ENCODE measurements at places on chromosomes 1 and 21.

DNA sequence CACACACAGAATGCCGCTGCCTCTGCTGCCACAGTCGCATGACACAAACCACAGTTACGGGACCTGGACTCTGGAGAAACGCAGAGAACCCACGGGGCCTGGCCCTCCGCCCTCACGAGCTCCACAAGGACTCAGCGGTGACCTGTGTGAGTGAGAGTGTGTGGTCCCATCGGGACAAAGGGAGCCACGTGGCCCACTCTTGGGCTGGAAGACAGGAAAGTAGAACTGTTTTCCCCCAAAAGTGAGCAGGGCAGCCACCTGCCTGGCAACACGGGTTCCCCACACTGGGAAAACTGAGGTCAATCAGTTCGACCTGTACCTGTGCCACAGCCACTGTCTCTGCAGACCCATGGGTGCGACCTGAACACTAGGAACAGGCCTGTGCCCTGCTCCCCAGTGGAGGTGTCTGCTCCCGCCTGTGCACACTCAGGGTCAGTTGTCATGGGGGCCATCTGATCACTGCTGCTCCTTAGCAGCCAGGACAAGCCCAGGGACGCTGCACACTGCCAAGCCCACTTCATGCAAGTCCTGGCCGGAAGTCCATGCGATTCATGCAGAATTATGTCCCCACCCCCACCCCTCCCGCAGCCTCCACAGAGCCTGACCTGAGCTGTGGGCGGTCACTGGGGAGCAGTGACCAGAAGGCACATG, 54.4 kb upstream of the ADARB1 start:
- no peak for DNase-seq

GRCh38 chr1:17189632-17189990, 15.3 kb upstream of the PADI1 start:
- no peak for DNase-seq

- DNase-seq = no peak
Observed at GRCh38 chr1:95753382-95754016, 519.5 kb downstream of the RWDD3 start.

DNA sequence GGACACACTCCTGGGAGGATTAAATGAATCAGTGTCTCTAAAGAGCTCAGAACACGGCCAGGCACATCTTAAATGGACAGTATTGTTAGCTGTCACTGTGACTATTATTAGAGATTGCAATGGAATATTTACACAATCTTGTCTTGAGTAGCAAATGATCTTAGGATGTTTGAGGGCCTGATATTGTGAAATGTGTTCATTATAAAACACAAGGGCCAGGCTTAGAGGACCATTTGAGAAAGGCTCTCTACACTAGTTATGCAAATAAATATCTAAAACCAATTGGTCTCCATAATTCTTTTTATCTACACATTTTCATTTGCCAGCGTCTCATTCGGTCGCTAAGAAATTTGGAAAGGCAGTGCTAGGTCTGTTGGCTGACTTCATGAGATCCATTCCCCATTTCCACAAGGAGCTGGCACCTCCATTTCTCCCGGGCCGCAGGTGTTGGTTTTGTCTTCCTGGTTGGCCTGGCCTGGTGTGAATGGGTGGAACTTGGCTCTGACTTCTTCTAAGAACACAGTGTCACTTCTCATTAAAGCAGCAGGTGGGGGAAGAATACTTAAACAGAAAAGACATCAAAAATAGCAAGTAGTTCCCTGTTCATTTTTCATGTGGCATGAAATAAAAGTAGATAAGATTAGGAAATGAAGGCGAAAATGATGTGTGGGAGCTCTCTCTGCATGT, 56.0 kb upstream of the PLXNA2 start:
- DNase-seq = no peak

- no peak for DNase-seq
Observed at GRCh38 chr1:2472109-2472508, 4.0 kb upstream of the PLCH2 start.

GRCh38 chr1:156796340-156797097, 20.1 kb downstream of the SH2D2A start:
- no peak for DNase-seq

- no peak for DNase-seq
Observed at GRCh38 chr21:18545908-18546307, 142.3 kb upstream of the TMPRSS15 start.

DNA sequence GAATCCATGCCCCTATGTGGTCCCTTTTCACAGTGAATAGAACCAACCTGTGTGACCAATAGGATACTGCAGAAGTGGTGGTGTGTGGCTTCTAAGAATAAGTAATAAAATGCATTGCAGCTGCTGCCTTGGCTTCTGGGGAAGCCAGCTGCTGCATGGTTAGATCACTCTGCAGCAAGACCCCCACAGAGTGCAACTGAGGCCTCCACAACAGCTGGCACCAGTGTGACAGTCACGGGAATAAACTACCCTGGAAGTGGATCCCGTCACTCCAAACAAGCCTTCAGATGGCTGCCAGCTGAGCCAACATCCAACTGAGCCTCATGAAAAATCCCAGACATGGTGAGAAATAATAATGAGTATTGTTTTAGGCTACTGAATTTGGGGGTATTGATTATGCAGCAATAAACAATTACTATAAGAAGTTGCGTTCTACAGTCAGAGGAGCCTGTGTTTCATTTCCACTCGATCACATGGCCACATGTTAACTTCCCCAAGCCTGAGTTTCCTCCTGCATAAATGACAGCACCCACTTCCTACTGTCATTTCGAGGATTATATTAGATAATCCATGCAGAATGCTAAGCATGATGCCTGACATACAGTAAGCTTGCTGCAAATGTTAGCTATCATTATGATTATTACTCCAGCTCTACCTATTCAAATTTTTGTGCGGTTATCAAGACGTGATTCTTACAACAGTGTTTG, 20.8 kb upstream of the COG2 start:
- no peak for DNase-seq

DNA sequence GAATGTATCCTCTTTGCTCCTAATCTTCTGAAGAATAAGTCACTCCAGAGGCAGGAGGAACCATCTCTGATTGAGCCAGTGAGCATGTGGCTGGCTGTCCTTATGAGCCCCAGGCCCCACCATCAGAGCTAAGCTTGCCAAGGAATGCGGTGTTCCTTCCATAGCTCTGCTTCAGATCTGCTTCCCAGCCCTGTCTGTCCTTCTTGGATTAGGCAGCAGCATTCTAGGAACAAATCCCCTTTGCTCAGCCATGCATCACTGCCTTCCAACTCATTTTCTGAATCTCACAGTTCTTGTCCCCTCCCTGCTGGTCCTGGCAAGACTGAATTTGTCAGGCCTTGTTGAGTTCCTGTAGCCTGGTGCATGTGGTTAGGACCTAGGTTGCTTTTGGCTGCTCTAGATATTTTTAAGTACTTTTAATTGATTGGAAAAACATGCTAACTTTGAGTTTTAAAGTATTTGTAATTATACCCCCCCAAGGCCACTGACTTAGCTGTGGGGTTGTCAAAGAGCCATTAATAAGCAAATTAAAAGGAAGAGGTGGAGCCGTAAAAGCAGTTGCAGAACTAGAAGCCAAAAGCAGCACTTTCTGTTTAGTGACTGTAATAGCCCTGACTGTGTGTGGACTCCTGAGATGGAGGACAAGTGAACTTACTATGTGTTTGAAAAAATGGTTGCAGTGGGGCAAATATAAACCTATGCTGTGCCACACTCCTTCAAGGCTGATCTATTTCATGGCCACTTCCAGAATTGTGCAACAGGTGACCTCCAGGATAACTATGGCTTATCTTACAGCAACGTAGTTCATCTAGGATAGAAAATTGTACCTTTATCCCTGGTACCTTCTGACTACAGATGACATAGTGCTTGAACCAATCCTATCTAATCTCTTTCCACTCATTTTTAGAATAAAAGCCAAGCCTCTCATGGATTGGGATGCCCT, 61.3 kb upstream of the BACH1 start:
- no peak for DNase-seq

- DNase-seq = no peak
Observed at GRCh38 chr1:15187175-15188129, 33.9 kb downstream of the TMEM51 start.

DNA sequence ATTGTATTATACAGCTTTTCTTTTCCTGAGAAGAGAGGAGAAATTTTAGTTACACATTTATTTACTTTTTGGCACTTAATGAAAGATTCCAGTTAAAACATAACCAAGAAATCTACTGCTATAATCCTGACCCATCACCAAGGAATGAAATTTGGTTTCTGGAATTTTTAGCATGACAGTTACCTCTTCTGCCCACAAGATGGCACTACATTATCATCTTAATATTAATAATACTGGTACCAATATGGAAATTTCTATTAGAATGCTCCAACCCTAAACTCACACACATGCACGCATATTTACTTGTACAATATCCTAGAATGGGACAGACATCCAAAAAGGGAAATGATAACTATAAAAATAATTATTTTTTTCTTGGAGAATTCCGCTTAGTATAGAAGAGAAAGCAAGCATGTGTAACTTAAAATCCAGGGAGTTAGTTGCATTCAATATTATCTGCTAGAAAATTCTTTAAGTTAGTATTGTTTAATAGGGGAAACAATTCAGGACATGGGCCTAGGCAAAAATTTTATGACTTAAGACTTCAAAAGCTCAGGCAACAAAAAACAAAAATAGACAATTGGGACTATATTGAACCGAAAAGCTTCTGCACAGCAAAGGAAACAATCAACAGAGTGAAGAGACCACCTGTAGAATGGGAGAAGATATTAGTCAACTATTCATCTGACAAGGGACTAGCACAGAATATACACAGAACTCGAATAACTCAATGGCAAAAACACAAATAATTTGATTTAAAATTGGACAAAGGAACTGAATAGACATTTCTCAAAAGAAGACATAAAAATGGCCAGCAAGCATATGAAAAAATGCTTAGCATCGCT, 37.4 kb downstream of the MAP3K21 start:
- DNase-seq = no peak

DNA sequence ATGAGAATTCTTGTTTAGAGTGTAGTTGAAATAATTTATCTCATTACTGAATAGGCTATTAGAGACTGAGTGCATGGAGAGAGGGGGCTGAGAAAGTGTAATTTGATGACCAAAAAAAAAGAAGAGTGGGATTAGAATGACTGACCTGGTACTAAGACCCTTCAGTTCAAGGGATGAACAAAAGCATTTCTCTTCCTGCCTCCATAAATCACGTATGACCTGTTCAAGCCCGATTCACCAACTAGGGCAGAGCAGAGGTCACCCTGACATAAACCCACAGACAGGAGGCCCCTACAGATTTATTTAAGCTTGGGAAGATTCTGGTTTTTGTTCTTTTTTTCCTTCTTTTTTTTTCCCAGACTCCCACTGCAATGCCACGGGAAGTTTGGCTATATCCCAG, 123.7 kb upstream of the COP1 start:
- no peak for DNase-seq

- no peak for DNase-seq
Observed at GRCh38 chr1:3652548-3653285, 401 bp downstream of the TP73 start.

DNA sequence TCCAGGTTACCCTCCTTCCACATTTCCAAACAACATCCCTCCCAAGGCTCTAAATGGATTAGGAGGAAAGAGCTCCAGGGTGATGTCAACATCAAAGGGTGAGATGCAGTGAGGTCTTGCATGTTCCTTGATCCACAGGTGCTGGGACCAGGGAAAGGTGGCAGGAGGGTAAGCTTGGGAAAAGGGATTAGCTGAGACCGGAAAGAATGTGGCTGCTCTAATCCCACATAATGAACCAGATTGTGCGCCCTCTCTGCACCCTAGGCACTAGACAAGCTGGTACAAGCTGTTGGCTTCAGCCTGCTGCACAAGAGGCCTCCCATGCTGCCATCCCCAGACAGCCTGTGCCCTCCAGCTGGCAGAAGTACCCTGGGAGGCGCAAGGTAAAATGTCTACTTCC, 34.9 kb downstream of the PLXNA2 start:
- no peak for DNase-seq

GRCh38 chr1:40384413-40384762, 10.9 kb downstream of the SMAP2 start:
- no peak for DNase-seq

DNA sequence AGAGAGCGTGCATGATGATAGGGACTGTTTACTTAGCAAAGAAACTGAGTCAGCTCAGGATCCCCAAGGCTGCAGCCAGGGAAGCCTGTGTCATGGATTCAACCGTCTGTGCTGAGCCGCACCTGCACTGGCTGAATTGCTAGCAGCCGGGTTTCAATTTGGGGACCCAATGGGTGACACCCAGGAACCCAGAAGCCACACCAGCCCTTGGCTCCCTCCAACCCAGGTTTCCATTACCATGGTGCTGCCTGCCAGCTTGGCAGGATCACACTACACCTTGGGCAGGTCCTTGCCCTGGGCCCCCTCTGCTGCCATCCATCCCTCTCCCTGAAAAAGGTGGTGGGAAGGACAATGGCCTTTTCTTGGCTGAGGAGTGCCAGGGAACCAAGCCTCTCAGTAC, 64.0 kb upstream of the CLDN14 start:
- DNase-seq = no peak

DNA sequence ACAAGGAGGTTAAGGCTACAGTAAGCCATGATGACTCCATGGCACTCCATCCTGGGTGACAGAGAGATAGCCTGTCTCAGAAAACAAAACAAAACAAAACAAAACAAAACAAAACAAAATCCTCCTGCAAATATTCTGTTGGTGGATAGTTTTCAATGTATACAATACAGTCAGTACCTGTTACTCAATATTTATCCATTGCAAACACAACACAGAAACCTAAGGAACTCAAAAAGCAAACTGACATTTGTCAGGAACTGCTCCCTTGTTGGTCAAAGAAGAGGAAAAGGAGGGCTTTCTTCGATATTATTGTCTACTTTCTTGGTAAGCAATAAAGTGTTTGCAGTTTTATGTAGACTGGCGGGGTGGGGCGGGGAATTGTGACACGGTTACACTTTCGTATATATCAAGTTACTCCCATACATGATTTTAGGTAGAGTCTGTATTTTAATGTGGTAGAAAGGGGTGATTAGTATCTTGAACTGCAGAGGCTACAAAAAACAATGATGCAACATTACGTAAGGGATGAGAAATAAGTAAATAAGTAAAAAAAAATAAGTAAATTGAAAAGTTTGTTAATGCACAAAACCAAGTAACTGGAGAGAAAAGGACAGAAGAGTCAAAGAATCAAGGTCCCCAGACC, 31.8 kb downstream of the APP start:
- no peak for DNase-seq

- no peak for DNase-seq
Observed at GRCh38 chr1:177170756-177171535, at the start of gene BRINP2. BRINP2 (plus strand) TSS chr1:177170958; CDS start chr1:177229877, 58,919 bp downstream.

- DNase-seq = no peak
Observed at GRCh38 chr1:61724506-61724812, 482 bp downstream of the TM2D1 start.

GRCh38 chr1:93078203-93078602, 880 bp upstream of the MTF2 start:
- DNase-seq = no peak

DNA sequence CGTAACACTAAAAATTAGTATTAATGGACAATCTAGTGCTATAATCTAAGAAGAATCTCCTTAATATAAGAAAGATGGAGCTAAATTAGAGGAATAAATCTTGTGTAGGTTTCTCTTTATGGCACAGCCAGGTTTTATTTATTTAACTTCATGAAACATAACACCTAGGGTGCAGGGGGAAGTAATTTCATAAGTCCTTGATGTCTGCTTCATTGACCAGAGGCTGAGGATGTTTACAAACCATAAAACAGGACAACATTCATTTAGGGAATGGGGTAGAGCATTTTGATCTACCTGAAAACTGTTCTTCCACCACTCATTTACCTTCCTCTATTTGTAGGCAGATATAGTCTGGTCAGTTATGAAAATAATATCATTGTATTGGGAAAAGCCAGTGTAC, 95.5 kb downstream of the NGF start:
- no peak for DNase-seq

All from activated CD4-positive, alpha-beta T cell treated with anti-CD3 and anti-CD28 coated beads, Interleukin-2, amount 10 ng/mL, durations not matched to agents 7 days and 5 days (primary cell).